Naive thymus-derived CD4-positive, alpha-beta T cell (primary cell): ENCODE measurements at places on chromosomes 11 and 22.

- no peak for DNase-seq
Observed at GRCh38 chr11:25863986-25864385, 467.9 kb upstream of the ANO3 start.

- no peak for DNase-seq
Observed at GRCh38 chr11:877565-877964, 33.0 kb downstream of the CHID1 start.

- no peak for DNase-seq
Observed at GRCh38 chr11:79043726-79044125, 397.1 kb downstream of the TENM4 start.

GRCh38 chr11:106304274-106304673 is 226.8 kb downstream of the AASDHPPT start:
- no peak for DNase-seq

- no peak for DNase-seq
Observed at GRCh38 chr11:74608431-74608830, 16.0 kb downstream of the POLD3 start.

DNA sequence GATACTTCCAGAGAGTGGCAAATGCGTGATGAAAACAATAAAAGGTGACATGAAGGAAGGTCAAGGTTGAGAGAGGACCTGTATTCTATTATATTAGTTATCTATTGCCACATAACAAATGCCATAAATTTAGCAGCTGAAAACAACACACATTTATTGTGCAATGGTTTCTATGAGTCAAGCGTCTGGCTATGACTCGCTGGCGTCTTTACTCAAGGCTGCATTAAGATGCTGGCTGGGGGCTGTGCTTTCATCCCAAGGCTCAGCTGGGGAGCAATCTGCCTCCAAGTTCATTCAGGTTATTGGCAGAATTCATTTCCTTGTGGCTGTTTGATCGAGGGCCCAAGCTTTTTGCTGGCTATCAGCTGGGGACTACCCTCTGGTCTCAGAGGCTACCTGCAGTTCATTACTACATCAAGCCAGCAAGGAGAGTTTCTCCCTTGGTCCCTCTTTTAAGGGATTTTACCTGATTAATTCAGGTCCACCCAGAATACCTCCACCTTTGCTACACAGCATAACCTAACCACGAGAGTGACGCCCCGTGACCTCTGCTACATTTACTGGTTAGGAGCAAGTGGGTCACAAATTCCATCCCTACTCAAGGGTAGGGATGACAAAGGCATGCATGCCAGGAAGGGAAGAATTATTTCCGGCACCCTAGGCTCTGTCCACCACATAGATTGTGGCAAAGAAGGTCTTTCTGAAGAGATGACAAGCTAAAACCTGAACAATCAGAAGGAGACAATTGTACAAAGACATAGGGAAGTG is 549.1 kb downstream of the MN1 start:
- DNase-seq: no peak

DNA sequence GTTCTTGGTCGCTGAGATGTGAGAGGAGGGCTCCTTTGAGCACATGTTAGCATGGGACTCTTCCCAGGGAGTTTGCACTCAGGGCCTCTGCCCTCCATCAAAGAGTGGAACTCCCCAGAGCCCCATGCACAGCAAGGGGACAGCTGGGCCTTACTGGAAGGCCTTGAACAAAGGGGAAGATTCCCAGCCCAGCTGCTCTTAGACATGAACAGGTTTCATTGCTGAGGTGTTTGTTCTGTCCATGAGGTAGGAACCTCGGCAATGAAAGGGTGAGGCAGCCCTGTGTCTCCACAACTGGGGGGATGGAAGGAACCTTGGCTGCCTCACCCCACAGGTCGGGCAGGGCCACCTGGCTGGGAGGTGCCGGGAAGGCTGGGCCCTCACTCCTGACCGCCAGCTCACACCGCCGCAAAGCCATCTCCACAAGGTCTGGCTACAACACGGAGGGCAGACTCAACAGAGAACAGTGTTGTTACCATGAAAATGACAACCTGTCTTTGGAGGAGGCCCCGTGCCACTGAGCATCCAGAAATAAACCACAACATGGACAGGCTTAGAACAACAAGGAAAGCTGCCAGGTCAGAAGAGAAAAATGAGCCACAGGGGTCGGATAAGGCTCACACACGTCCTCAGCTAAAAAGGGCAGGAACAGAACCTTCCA is 3.2 kb downstream of the DERL3 start:
- no peak for DNase-seq

DNA sequence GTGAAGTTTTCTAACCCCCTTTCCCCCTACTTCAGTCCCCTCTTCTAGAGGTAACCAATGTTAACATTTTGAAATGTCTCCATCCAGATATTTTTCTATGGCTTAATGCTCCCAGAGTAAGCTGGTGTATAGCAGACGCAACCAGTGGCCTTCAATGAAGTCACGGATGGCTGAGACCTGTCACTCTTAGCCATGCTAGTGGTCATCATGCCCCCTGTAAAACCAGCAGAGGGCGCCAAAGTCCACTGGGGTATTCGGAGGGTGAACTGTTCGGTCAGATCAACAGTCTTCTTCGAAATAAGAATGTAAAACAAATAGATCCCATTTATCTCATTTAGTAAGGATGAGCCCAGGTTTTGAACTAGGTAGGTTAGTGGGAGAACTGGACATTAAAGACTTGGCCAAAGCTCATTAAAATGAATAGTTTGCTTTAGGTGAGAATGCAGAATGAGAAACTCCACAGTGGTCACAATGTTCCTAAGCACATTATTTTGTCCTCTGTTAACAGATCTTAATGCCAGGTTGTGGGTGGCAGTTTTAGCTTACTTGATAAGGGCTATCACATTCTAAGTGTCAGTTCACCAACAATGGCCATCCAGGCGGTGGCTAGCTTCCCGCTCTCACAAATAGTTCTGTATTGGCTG is 8.6 kb upstream of the MMP8 start:
- DNase-seq: no peak

DNA sequence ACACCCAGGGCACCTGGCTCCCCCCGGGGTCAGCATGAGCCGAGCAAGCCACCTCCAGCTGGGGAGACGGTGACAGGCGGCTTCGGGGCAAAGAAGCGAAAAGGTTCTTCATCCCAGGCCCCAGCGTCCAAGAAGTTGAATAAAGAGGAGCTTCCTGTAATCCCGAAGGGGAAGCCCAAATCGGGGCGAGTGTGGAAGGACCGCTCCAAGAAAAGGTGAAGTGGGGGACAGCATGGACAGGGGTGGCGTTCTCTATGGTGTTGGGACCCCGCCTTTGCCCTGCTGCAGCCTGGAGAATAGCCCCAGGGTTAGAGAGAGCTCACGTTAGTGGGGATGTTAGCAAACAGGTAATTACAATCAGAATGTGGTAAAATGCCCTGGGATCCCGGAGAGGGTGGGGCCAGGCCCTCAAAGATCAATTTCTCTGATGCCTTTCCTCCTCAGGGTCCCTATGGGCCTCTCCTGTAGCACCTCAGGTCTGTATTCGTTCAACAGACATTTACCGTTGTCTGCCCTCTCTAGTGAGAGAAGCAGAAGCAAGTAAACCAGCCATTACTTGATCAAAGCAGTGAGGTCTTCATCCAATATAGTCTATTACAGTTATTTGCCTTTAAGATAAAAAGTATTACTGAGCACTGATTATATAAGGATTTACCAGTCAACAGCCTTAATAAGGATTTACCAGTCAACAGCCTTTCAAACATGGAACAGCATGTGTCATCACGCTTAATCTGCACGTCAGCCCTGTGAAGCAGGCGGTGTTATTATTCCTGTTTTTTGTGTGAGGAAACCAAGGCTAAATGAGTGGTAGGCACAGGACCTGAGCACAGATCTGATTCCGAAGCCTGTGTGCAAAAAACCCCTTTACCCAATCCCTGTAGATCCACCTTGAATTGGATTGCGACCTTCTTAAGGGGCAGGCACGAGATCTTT is 1.0 kb downstream of the CCDC86 start:
- DNase-seq: no peak

DNA sequence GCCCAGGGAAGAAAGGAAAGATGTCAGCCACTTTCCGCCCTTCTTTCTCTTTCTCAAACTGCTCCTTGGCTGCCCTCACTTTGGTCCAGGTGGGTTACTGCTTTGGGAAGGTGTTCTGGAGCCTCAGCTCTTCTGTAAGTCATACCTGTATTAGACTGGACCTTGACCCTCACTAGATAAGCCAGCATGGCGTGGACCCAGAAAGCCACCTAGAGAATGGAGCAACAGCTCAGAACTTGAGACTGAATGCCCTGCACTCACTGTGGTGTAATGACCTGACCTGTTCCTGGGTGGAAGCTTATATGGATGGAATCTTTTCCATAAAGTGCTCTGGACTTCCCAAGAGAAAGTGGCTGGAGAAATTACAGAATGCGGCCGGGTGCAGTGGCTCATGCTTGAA is 15.6 kb downstream of the ACP2 start:
- no peak for DNase-seq

DNA sequence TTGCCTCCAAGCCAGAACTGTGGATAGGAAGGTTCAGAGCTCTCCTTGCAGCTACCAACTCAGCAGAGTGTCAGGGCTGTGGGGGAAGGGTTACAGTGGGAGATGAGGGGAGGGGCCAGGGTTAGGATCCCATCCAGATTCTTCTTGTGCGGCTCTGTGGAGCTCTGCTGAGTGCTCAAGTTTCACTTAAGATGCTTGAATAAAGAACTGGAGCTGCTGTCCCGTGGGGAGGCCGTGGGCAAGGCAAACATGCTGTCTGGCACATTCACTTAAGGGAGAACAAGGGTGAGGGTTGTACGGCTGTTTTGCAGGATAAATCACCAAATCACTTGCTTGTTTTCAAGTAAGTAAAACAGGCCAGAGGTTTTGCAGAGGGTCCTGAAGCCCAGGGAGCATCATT is 197.1 kb downstream of the FAM76B start:
- no peak for DNase-seq

GRCh38 chr11:124190298-124191139 is 7.4 kb downstream of the OR10D3 start:
- no peak for DNase-seq

- no peak for DNase-seq
Observed at GRCh38 chr11:119803726-119804294, 74.8 kb upstream of the NECTIN1 start.

DNA sequence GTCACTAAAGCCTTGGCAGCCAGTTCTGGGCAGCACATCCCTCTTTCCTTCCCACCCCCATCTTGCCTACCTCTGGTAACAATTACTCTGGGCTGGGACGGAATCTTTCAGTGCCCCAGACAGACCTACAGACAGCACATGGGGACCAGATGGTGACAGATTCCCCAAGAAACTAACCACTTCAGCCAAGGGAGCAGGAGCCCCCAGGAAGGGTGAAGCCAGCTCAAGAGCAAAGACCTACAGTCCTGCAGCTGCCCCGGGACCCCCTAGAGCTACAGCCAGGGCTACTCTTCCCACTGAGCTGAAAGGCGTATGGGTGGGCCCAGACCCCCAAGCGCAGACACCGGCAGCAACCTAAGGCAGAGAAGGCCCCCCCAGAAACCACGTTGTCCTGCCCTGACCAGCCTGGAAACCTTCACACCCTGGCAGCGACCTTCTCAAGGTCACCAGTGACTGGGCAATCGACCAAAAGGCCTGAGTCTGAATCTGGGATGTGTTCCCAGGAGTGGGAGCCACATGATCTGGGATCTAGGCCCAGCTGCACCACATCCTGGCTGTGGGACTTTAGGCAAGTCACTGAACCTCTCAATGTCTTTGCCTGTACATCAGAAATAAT is 65.8 kb downstream of the LRRC32 start:
- DNase-seq: no peak

DNA sequence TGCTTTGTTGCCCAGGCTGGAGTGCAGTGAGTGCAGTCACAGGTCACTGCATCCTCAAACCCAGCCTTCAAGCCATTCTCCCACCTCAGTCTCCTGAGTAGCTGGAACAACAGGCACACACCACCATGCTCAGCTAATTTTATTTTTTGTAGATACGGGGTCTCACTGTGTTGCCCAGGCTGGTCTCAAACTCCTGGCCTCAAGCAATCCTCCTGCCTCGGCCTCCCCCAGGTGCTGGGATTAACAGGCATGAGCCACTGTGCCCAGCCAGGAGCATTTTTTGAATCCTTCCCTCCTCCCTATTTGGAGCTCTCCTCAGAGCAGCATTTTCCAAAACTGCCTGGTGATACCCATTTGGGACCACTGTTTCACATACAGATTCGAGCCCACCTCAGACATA is 77.2 kb downstream of the NCAPD3 start:
- no peak for DNase-seq

DNA sequence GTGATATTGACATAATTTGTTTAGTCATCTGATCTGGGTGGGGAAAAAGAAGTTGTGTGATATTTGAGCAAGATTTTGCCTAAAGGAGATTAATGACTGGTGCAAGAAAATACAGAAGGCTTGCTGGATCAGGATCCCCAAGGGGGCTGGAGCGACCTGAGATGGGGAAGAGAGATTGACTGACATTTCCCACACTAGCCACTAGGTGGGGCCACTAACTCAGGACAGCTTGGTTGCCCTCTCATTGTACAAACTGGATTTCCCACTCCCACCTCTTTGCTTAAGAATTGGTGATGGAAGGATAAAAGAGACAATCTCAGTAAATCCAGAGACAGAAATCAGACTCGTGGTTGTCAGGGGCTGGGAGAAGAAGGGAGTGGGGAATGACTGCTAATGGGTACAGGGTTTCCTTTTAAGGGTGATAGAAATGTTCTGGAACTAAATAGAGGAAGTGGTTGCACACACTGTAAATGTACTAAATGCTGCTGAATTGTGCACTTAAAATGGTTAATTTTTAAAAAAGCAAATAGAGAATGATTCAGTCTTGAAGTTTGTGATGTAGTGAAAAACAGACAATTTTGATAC is 50.7 kb downstream of the CTTN start:
- no peak for DNase-seq

DNA sequence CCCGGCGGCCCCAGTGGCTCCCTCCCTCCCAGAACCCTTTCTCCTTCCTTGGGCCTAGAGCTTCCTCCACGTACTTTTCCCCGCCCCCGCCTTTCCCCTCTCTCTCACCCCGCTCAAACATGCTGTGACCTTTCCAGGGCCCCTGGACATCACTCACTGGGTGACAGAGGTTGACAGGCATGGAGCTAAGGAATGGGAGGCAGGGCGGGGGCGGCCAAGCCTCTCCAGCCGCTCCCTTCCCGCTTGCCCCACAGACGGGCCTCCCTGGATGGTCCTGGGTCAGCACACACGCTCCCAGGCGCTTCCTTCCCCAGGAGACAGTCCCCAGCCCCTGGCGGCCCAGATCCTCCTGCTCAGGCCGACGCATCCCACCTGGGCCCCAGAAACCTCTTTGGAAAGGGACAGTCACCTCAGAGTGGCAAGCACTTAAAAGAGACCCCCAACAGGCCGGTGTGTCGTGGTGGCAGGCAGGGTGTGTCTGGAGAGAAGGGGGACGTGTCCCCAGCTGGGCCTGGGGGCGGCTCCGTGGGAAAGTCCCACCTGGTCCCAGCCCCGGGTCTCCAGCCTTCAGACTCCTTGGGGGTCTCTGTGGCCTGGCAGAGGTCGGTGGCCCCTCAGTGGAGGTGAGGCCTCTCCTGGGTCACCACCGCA is 8.8 kb downstream of the H19 start:
- DNase-seq: no peak
